ENCODE measurements at places on chromosomes 11 and 22. TPM values are rescaled to one million over a fixed set of nuclear protein-coding genes. Genes with fewer than 3 reads are reported as not detected.

DNA sequence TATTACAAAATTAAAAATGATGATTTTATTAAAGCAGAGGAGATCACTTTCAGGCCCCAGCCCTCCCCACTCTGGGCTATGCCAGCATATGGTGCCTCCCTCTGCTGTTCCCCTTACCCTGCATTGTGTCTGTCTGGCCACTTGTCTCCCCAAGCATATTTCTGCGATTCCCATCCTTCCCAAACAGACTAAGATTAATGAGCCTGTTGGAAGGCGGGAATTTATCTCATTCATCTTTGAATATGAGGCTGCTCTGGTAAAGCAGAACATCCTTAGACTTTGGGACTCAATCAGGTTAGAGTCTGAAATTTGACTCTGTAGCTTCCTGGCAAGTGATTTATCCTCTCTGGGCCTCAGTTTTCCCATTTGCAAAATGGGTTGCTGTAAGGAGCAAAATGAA, 25.7 kb downstream of the AMPD3 start:
- DNase-seq = no peak

DNA sequence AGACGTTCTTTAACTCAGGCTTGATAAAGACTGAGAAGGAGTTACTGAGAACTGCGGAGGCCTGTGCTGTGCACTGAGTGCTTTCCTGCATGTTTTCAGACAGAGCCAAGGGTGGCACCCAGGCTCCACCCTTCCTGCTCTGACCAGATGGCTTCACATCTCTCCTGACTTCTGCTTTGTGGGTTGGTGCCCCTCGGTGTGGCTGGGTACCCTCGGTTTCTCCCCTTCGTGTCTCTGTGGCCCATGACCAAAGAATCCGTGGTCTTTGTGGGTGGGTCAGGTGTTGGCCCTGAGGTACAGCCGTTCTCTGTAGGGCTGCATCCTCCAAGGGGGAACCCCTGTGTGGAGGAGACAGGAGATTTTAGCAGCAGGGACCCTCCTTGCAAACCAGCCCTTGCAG, 34.3 kb downstream of the GRIK4 start:
- DNase-seq = no peak

DNA sequence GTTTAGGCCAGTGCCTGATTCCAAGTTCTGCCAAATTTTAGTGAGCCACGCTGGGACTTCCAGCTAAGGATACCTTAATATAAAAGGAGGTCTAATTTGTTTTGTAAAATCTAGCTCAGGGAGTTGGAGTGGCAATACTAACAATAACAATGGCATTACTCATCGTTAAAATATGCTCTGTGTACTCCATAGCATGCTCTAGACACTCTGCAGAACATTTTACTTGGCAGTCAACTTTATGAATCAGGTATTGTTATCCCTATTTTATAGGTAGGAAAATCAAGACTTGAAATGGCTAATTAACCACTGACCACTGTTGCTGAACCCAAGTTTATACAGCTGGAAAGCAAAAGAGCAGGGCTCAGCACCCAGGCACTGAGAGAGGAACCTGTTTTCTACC, 485.0 kb upstream of the KIRREL3 start:
- no peak for DNase-seq

DNA sequence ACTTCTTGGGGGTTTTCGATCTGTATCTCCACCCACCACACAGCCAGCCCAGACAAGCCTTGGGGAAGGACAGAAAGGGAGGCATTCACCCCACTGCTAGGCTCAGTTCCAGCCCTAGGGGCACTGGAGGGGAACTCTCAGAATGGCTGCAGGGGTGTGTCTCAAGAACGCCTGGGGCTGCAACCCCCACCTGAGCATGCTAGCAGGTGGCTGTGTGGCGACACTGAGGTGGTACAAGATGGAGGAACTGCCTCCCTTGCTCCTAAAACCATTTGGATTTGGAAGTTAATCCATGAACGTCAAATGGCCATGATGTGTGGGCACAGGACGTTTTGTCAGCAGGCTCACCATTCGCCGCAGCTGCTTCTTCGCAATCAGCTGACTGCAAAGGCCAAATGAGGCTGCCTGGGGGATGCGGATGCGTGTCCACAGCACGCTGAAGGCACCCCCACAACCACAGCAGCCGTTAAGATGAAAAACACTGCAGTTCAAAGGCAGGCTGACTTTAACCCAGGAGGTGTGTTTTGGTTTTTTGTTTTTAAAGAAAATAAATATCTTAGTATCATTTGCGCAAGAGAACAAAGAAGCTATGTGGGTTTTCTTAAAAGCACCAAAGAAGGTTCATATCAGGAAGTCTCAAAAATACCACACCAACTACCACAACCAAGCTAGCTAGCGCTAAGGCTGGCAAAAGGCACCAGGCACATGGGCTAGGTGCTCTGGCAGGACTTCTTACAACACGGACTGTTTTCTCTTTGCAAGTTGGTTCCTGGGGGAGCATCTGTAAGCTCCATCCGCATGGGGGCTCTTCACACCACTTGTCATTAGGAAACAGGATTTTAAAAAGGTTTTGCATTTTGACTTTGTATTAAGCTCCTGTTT, 22.2 kb upstream of the NAP1L4 start:
- peak; percentile 75 for DNase-seq

DNA sequence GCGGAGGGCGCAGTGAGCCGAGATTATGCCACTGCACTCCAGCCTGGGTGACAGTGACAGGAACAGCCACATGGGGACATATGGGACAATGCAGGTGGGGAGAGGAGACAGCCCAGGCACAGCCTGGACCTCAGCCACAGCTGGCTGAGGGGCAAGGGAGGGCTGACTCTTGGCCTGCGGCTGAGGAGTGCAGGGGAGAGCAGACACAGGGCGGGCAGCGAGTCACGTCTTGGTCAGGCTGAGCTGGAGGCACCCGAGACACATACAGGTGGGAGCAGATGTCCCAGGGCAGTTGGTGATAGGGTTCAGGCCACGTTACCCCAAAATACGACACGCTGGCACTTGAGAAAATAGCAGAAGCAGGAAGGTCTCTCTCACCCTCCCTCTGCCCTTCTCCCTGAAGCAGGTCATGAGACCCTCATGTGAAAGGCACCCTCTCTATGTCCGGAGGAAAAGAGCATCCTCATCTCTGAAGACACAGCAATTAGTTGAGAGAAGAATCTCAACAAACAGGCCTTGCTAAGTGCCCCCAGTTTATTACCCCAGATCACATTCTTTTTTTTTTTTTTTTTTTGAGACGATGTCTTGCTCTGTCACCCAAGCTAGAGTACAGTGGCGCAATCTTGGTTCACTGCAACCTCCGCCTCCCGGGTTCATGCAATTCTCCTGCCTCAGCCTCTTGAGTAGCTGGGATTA, 10.5 kb downstream of the KIAA0930 start:
- DNase-seq = no peak

GRCh38 chr11:465896-466530, 15.9 kb downstream of the PTDSS2 start:
- DNase-seq = no peak

DNA sequence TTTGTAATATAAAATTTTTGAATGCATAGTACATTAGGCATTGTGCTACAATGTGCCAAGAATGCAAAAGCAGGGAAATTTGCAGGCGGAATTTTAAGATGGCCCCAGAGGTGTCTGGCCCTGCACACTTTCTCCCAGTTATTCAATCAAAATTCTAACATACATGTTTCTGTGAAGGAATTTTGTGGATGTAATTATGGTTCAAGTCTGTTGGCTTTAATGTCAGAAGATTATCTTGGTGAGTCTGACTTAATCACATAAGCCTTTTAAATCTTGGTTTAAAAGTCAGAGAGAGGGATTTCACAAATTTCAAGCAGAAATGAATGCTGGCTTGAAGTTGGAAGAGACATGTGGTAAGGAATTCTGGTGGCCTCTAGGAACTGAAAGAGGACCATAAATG, 423.4 kb upstream of the CCDC179 start:
- no peak for DNase-seq

- peak; percentile 41 for DNase-seq
Observed at GRCh38 chr11:77082838-77083565, 16.2 kb downstream of the CAPN5 start.

DNA sequence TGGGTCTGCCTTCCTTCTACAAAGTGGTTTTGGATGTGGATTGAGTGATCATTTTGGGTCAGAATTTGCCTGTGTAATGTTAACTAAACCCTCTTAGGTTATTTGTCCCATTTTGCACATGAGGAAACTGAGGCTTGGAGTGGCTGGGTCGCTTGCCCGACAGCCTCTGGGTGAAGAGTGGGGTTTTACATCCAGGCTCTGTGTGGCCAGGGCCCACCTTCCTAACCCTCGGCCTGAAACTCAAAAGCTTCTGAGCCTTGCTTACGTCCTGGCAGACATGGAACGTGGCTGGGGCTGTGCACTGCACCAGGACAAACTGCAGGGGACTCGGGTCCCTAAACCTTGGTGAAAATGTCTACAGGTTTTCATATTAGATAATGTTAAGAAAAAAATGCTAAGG, 542.4 kb downstream of the TBC1D22A start:
- DNase-seq = no peak

DNA sequence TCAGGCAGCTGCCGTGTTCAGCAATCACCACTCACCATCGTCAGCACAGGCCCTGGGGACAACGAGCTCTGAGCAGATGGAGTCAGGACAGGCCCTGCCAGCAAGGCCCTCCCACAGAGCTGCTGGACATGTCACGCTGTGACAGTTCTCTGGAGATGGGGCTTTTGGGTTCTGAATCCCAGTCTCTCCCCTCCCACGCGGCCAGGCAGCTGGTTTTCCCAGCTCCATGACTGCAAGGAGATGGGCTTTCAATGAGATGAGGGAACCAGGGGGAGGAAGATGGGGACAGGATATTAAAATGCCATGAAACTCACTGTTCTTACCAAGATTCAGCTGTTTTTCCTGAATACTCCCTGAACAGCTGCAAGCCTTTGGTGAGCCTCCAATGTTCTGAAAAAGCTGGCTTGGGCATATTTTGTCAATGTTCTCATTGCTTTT, 305.9 kb downstream of the BRD1 start:
- no peak for DNase-seq

- no peak for DNase-seq
Observed at GRCh38 chr11:78343303-78343702, 74.3 kb downstream of the GAB2 start.

- no peak for DNase-seq
Observed at GRCh38 chr11:75269367-75269660, 28.7 kb downstream of the TPBGL start.

GRCh38 chr11:72781313-72782080, 12.3 kb downstream of the STARD10 start:
- peak; percentile 36 for DNase-seq

GRCh38 chr22:20660441-20661054, 113.4 kb upstream of the SERPIND1 start:
- DNase-seq = no peak

DNA sequence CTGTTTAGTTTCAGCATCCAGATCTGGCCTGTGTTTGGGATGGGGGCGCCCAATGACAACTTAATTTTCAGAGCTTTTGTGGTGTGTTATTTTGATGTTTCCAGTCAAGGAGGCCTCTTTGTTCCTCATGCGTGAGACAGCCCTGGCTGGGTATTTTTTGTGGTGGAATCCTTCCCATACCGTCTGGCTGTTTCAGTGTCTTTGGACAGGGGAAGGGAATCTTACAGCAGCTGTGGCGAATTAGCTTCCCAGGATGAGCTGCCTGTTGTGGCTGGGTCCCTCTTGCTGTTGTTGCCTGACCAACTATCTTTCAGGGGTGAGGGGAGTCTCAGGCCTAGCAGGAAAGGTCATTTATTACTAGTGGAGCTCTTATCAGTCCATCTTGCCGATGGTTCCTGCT, 138.8 kb downstream of the ARHGAP20 start:
- no peak for DNase-seq

DNA sequence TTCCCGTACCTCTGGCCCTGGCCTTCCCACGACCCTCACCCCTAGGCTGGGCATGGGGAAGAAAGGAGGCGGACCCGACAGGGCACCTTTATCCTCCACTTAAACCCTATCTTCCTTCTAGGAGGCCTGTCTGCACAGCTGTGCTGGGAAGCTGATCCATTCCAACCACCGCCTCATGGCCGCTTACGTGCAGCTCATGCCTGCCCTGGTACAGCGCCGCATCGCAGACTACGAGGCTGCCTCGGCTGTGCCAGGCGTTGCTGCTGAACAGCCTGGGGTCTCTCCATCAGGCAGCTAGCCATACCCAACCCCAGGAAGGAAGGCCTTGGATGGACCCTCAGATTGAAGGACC, 599 bp downstream of the TIMM10B start:
- no peak for DNase-seq

GRCh38 chr11:117519590-117519989, 191.9 kb downstream of the CEP164 start:
- DNase-seq = no peak

DNA sequence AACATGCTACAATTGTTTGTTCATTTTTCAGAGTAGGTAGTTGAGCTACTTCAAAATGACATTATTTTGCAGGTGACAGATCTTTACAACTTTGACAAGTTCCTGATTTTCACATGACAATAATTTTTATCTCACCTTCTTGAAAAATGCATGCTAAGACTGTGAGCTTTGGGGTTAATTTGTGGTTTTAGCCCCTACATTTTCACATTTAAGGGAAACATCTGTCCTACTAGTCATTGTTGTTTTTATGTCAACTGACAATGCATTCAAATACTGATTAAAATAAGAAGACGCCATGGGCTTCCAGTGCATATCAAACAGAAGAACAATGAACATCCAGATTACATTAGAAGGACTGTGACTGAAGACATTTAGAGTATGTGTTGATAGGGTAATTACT, 1470.8 kb upstream of the TENM4 start:
- DNase-seq = no peak

The KCNE3 gene
- total RNA-seq = not detected

The NPTXR gene
- 1.7 TPM for total RNA-seq

The PRR33 gene
- total RNA-seq = 0.05 TPM

The GVQW3 gene
- total RNA-seq = 4.3 TPM

The CDC42BPG gene
- 0.07 TPM for total RNA-seq
